GM23338 (cell line): ENCODE measurements at places on chromosomes 7 and 10.

GRCh38 chr7:10568891-10569290 is 404.8 kb upstream of the PHF14 start:
- H3K36me3 ChIP-seq, result no peaks in the 10 kb centered on the region
- H3K4me1 ChIP-seq, result no peaks in the 10 kb centered on the region
- no peaks in the 10 kb centered on the region for H3K27me3 ChIP-seq
- H3K4me3 ChIP-seq, result no peak overlapping the region
- no peak for DNase-seq

- peaks cover 9% of the 10 kb centered on the region for H3K4me1 ChIP-seq
- no peak for DNase-seq
- no peak overlapping the region for H3K4me3 ChIP-seq
- peaks cover 19% of the 10 kb centered on the region for H3K36me3 ChIP-seq
- H3K27me3 ChIP-seq, result no peaks in the 10 kb centered on the region
Measured at GRCh38 chr10:26700884-26701630, 3.6 kb downstream of the PDSS1 start.

DNA sequence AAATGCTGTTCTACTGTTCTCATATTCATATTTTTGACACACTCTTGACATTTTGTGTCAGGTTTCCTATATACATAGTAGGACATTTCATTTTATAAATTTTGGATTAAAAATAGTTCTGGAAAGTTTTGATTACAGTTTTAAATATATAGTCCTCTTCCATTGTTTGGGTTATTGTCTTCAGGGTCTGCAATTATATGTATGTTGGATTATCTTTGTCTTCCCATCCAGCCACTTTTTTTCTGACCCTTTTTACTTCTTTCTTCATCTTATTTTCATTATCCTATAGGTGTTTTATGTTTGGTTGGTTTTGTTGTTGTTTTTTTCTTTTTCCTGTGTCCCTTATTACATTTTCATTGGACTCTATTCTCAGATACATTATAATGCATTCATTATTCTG is 71.1 kb upstream of the CCDC6 start:
- DNase-seq, result no peak
- H3K27ac ChIP-seq, result no peak overlapping the region
- H3K4me1 ChIP-seq, result 0 out of 2 replicates have a peak, but pooled peaks cover 4% of the 10 kb centered on the region

DNA sequence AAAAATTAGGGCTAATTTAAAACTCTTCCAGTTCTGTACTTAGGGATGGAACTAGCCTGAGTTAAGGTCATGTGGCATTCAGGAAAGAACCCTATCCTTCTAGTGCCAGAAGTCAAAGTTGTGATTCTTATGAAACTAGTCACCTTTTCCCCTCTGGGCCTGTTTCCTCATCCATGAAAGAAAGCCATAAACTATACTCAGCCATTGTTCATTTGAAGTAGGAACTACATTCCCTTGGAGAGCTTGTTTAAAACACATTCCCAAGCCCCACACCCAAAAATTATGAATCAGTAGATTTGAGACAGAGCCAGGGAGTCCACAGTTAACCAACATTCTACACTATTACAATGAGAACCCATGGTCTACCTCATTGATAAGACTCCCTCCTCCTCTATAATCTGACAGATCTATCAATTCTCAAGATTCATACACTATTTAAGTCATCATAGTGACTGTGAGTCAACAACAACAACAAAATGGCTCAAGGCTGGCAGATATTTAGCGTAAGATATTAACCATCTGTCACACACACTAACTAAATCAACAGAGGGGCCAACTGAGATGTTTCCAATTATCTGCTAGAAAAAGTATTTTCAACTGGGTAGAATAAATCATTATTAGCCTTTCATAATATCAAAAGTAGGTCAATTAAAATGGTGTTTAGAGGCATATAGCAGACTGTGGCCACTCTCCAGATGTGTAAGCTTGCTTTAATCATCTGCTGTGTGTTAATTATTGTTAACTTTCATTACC is 102.3 kb downstream of the SLC25A13 start:
- no peaks in the 10 kb centered on the region for H3K36me3 ChIP-seq
- H3K4me3 ChIP-seq, result no peak overlapping the region
- H3K4me1 ChIP-seq, result no peaks in the 10 kb centered on the region
- DNase-seq, result no peak

DNA sequence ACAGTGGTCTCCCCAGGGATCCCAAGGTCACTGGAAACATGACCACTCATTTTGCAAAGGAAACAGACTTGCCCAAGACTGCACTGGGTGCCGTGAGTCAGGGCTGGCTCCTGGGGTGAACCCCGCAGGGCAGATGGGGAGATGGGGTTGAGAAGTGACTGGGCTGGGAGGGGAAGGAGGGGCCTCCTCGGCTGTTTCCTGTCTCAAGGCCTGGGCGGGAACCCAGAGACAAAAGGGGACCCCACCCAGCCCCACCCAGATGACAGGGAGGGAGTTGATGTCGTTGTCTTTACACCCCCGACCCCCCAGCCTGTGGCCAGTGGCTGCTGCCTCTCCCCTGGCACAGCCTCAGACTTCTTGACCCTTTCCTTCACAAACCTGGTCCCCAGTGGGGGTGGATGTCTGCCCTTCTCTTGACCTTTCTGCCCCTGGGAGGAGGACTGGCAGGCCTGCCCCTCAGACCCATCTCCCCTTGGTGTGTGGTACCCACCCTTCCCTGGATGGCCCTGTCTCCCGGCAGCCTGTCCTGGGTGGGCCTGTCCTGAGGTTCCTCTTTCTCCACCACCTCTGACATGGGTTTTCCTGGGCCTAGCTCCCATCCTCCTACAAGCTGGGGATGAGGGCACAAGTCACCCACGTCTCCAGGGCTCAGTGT is 1.4 kb downstream of the MYO1G start:
- no peaks in the 10 kb centered on the region for H3K4me1 ChIP-seq
- DNase-seq, result no peak
- no peak overlapping the region for H3K27ac ChIP-seq

GRCh38 chr7:2237109-2237602 is 4.4 kb upstream of the MAD1L1 start:
- no peak overlapping the region for H3K4me3 ChIP-seq
- no peaks in the 10 kb centered on the region for H3K27me3 ChIP-seq
- H3K4me1 ChIP-seq, result peaks cover 17% of the 10 kb centered on the region

DNA sequence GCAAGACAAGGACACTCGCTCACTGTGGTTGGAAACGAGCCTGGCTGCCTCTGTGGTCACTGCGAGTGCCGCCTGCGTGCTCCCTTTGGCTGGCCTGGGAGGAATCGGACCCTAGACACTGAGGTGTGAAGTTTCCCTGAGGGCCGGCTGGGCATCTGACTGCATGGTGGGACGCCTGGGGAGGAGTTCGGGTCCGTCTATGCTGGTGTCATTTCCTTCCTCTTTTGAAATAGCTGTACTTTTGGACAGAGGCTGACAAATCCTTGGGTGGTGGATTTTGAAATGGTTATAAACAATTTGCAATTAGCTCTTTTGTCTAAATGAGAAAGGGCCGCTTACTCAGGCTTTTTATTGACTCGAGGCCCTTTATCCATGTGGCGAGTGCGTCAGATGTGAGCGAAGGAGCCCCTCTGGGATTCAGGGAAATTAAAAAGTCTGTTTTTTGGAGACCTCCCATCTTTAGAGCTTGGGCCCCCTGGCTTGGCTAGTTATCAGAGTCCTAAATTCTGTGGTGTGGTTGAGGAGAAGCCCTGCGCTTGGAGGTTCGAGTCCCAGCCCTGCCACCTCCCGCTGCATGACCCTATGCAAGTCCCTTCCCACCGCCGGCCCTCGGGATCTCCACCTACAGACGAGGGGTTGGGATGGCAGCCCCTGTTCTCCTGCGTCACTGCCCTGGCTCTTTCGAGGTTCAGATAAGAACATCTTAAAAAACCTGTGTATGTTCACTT is 147.1 kb downstream of the RGS10 start:
- DNase-seq, result peak; percentile 39
- H3K4me3 ChIP-seq, result no peak overlapping the region
- H3K27me3 ChIP-seq, result no peaks in the 10 kb centered on the region
- H3K36me3 ChIP-seq, result no peaks in the 10 kb centered on the region

DNA sequence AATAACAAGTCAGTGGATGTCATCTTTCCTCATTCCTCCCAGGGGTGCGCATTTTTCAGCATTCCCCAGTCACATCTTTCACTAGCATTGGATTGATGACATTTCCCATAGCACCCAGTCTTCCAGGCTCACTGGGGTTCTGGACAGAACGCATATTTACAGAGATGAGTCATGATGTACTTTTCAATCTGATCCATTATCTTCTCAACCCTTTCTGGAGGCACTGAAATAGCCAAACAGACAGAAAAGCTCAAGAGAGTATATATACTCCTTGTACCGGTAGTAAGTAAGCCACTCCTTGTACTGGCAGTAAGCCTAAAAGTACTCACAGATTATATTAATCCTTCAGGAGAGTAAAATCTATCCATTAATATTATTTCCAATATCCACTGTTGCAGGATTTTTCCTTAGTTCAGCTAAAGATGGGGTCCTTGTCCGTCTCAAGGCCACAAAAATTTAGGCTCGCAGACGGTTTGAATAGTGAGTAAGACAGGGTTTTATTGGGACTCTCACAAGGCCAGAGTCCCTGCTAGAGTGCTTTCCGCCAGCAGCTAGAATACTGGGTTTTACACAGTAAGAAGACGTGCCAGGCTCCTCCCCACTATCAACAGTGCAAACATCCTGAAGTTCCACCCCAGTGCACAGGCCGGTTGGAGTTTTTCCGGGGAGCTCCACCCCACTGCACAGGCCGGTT is 60.8 kb downstream of the MDH2 start:
- H3K4me1 ChIP-seq, result no peaks in the 10 kb centered on the region
- H3K27me3 ChIP-seq, result no peaks in the 10 kb centered on the region
- H3K36me3 ChIP-seq, result no peaks in the 10 kb centered on the region
- no peak for DNase-seq
- no peak overlapping the region for H3K27ac ChIP-seq

DNA sequence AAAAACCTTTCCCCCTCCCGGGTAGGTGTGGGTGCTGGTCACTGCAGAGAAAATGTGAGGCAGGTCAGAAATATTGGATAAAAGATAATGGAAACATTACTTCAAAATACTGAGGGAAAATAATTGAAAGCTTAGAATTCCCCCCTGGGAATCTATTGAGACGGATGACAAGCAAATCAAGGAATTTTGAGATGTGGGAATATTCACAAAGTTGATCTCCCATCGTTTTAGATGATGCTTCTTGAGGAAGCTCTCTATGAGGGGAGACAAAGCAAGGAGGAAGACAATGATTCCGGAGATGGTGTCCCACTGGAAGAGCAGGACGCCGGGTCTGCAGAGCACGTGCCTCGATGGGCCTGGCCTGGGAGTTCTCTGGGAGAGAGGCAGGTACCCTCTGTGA is 211.0 kb downstream of the WDR37 start:
- DNase-seq, result no peak
- H3K4me1 ChIP-seq, result no peaks in the 10 kb centered on the region; the same call in 1 of the 2 replicates
- H3K36me3 ChIP-seq, result no peaks in the 10 kb centered on the region
- no peak overlapping the region for H3K27ac ChIP-seq
- H3K27me3 ChIP-seq, result no peaks in the 10 kb centered on the region

DNA sequence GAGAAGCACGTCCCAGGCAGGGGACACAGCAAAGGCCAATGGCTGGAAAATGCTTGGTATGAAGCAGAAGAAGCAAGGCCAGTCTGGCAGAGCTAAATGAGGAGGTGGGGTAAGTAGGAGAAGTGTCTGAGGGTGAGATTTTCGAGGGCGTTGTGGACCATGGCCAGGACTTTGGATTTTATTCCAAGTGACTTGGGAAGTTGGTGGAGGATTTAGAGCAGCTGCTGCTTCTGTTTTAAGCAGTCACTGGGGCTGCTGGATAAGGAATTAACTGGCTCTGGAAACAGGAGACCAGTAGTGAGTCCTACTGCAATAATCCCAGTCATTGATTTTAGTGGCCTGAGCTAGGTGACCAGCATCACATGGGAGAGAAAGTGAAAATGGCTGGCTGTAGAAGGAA is 67.6 kb upstream of the GSDME start:
- H3K27ac ChIP-seq, result no peak overlapping the region
- H3K4me3 ChIP-seq, result no peak overlapping the region
- no peaks in the 10 kb centered on the region for H3K4me1 ChIP-seq
- no peaks in the 10 kb centered on the region; the same call in 1 of the 2 replicates for H3K36me3 ChIP-seq

- no peak for DNase-seq
- H3K4me3 ChIP-seq, result no peak overlapping the region
- peaks cover 33% of the 10 kb centered on the region for H3K36me3 ChIP-seq
- no peaks in the 10 kb centered on the region for H3K4me1 ChIP-seq
- H3K27ac ChIP-seq, result no peak overlapping the region
Measured at GRCh38 chr10:3140280-3140679, 32.3 kb downstream of the PITRM1 start.

- no peak overlapping the region for H3K27ac ChIP-seq
- H3K27me3 ChIP-seq, result no peaks in the 10 kb centered on the region
- H3K4me3 ChIP-seq, result no peak overlapping the region
Measured at GRCh38 chr10:6470894-6471618, 109.0 kb downstream of the PRKCQ start.

DNA sequence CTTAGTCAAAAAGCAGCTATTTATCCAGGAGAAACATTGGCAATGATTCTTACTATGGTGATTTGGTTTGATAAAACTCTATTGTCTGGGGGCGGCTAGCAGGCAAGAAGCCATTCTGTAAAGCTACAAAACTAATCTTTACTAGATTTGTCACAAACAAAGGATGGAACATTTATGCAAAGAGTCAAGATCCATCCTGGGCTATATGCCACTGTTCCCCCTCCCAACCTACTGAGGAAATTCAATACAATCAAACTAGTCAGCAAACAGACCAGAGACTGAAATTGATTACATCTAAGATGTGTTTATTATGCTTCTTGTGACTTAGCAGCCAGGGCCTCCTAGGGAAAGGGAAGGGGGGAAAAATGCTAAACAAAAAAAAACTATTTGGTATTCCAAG is 397.6 kb downstream of the GPAM start:
- H3K4me3 ChIP-seq, result no peak overlapping the region
- peaks cover 12% of the 10 kb centered on the region for H3K4me1 ChIP-seq
- H3K36me3 ChIP-seq, result no peaks in the 10 kb centered on the region
- H3K27me3 ChIP-seq, result no peaks in the 10 kb centered on the region
- no peak overlapping the region for H3K27ac ChIP-seq

GRCh38 chr7:121113288-121113687 is 124.8 kb downstream of the CPED1 start:
- no peak for DNase-seq

- no peak for DNase-seq
- no peaks in the 10 kb centered on the region for H3K27me3 ChIP-seq
- no peak overlapping the region for H3K27ac ChIP-seq
- no peak overlapping the region for H3K4me3 ChIP-seq
- no peaks in the 10 kb centered on the region for H3K4me1 ChIP-seq
Measured at GRCh38 chr10:112546474-112546873, 99.5 kb downstream of the VTI1A start.

- H3K4me3 ChIP-seq, result no peak overlapping the region
- no peaks in the 10 kb centered on the region for H3K4me1 ChIP-seq
- DNase-seq, result no peak
- no peak overlapping the region for H3K27ac ChIP-seq
- peaks cover 41% of the 10 kb centered on the region for H3K36me3 ChIP-seq
- no peaks in the 10 kb centered on the region for H3K27me3 ChIP-seq
Measured at GRCh38 chr7:120973849-120974248, 14.7 kb upstream of the CPED1 start.

- peaks cover 98% of the 10 kb centered on the region for H3K27me3 ChIP-seq
- peak overlapping the region; percentile 60 for H3K4me3 ChIP-seq
- no peak overlapping the region for H3K27ac ChIP-seq
- peaks cover 76% of the 10 kb centered on the region for H3K4me1 ChIP-seq
- DNase-seq, result peak; percentile 31
- no peaks in the 10 kb centered on the region for H3K36me3 ChIP-seq
Measured at GRCh38 chr10:8060704-8061121, 6.2 kb downstream of the GATA3 start.

- H3K36me3 ChIP-seq, result no peaks in the 10 kb centered on the region
- no peaks in the 10 kb centered on the region for H3K4me1 ChIP-seq
- DNase-seq, result no peak
- H3K4me3 ChIP-seq, result no peak overlapping the region
- no peaks in the 10 kb centered on the region for H3K27me3 ChIP-seq
Measured at GRCh38 chr10:126207851-126208250, 180.4 kb downstream of the ADAM12 start.
